ENCODE measurements at places on chromosomes 6 and 20.

DNA sequence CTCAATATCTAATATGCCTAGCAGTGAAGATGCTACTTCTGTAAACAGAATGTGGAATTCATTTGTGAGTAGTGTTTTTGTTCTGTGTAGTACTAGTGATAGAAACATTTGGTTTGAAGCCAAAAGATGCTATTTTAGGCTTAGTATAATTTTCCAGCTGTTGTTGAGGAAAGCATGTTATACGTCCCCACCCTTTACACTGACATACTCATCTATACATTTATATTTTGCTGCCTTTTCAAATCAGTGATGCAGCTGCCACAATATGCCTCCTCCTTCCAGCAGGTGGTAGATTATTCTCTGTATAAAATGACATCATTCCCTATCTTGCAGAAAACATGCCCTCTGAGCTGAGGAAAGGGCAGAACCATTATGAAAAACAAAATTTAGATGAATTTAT, 1217.6 kb upstream of the GJE1 start:
- DNase-seq, result no peak

DNA sequence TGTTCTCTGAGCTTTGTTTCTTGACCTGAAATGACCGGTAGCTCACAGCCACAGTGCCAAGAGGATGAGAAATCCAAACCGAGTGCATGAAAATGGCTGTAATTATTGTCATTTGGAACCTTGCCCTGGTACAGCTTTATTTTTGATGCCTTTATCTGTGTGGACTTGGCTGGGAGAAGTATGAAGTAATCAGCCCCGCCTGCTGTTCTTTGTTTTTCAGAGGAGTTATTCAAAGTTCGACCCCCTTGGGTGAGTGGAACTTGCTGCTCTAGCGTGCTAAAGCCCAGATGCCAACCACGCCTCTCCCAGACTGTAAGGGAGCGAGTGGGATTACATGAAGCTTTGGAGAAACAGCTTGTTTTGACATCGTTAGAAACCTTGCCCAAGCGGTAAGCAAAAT, 48.3 kb downstream of the ECT2L start:
- no peak for DNase-seq

- no peak for DNase-seq
Observed at GRCh38 chr6:154410619-154411072, 54.0 kb upstream of the IPCEF1 start.

- no peak for DNase-seq
Observed at GRCh38 chr6:15585760-15586214, 77.0 kb downstream of the DTNBP1 start.

DNA sequence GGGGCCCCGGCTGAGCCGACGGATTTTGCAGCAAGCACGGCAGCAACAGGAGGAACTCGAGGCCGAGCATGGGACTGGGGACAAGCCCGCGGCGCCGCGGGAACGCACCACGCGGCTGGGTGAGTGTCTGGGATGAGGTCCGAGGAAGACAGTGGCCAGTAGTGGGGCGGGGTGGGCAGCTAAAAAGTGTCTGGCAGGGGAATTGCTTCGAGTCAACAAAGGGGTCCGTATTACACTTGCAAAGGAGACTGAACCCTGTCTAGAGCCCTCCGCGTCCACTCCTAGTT, 356 bp downstream of the BYSL start:
- DNase-seq, result no peak

DNA sequence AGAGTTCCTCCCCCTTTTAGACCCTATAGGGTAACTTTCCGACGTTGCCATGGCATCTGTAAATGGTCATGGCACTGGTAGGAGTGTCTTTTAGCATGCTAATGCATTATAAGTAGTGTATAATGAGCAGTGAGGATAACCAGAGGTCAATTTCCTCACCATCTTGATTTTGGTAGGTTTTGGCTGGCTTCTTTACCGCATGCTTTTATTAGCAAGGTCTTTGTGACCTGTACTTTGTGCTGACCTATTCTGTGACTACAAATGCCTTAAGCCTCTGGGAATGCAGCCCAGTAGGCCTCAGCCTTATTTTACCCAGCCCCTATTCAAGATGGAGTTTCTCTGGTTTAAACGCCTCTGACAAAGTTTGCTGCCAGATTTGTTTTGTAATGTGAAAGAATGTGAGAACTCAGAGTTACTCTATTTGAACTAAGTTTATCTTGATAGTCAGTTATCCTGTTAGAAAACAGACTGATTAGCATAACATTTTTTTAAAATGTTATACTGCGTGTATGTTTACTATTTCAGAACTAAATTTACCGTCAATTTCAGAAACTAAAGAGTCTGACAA, 111.3 kb upstream of the PRSS16 start:
- DNase-seq, result no peak

DNA sequence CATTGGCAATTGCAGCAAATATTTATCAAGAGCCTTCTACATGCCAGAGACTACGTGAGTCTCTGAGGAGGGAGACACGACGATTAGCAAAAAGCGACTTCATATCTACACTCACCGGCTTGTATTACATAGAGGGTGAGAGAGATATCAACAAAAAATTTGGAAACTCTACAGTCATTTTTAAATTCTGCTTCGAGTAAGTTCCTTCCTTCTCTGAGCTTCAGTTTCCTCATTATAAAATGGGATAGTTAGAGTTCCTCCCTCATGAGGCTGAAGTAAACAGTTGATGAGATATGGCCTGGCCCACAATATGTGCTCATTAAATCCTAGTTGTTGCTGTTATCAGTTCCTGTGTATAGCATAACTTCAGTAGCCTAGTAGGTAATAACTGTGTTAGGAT, 64.1 kb upstream of the SIRPA start:
- no peak for DNase-seq

DNA sequence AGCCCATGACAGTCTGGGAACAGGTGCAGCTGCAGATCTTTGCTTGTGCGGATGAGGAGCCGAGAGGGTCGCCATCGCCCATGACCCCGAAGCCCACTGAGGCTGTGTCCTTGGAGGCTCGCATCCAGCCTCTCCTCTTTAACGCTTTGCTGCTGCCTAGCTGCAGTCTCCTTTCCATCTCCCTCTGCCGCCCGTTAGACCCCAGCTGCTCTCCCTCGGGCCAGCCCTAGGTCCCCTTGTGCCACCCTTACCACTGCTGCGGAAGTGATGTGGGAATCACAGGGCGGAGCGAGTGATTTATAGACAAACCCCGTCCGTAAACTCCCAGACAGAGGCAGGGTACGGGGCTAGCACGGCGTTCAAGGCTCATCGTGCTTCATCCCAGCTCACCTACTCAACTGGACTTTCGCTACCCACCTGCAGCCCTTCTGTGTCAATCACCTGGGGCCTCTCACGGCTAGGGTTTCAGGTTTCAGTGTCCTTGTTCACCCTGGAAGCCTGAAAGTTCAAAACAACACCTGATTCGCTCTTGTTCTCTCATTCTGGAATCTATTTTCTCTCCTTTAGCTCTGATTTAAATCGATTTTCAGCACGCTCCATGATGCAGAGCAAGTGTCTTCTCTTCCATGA, 76.1 kb downstream of the PAX1 start:
- no peak for DNase-seq

GRCh38 chr6:36979347-36979742, 6.7 kb downstream of the MTCH1 start:
- no peak for DNase-seq

DNA sequence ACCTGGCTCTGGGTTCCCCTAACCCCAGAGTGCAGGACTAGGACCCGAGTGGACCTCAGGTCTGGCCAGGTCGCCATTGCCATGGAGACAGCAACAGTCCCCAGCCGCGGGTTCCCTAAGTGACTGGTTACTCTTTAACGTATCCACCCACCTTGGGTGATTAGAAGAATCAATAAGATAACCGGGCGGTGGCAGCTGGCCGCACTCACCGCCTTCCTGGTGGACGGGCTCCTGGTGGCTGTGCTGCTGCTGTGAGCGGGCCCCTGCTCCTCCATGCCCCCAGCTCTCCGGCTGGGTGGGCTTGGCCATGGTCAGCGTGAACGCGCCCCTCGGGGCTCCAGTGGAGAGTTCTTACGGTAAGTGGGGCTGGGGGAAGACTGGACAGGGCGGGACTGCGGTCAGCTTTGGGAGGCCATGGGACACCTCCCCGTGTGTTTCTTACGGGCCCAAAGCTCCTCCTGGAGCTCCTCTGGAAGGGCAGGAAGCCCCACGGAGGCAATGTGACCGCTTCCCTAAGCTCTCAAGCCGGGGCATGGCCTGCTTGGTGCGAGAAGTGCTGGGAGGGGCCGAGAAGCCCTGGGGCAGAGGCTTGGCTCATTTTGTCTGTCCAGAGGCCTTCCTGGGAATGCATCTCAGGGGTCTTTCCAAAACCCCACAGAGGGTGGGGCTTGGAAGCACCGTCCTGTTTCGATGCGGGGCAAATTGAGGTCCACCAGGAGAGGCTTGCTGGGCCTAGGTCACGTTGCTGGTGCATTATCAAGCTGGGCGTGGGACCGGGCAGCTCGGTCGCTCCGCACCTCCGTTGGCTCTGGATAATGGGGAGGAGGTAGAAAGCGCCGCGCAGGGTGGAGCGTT, at the start of gene HNF4A:
Gene HNF4A, plus strand, starts transcription at position 202 of the 855 bp plus-strand sequence. Its CDS starts 106 bp downstream, at position 308.
- DNase-seq, result no peak

DNA sequence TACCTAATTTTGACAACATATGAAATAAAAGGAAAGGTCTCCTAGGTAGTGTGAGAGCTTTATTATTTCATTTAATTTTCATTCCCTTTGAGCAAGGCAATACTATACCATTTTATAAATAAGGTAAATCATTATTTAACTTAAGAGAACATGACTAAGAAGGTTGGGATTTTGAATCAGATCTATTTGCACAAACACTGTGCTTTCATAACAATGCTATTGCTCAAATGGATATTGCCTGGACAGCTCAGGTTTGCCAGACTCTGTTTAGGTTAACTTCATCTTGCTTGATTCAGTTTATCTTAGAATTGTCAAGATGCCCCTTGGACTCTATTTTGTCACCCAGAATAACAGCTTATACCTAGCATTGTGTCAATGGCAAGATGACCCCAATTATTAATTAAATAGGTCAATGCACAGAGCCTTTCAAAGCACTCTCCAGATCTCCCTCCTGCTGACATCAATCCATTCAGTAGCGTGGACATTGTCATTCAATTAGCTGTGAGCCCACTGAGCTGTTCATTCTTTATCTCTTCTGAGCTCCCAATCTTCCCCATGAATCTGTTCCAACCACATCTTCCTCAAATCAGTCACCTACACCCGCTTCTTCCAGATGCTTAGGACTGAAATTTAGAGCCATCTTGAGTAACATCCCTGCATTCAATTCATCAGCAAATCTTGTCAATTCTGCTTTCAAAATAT, 42.1 kb upstream of the TMEM30A start:
- no peak for DNase-seq

GRCh38 chr6:41560431-41561192, 14.4 kb downstream of the FOXP4 start:
- peak; percentile 95 for DNase-seq

DNA sequence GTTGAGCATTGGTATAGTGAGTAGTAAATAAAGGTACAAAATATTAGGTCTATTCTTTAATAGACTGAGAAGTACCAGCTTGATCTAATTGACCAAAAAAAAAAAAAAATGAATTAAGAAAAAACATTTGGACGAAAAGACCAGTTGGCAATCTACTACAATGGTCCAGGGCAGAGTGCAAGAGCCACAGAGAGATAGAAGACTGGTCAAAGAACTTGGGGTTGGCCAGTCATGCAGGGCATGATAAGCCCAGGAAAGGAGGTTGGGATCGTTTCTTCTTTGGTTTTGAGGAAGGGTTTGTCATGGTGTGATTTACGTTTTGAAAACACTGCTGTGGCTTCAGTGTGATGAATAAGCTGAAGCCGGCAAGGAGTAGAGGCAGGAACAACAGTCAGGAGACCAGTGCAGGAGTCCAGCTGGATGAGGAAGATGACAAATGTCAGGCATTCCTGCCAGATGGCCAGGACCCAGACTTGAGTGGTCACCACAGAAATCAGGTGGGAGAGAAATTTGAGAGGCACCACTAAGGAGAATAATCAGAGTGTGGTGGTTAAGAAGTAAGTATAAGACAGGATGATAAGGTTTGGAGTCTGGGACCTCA, 14.0 kb downstream of the SMLR1 start:
- DNase-seq, result no peak

GRCh38 chr6:37029249-37029971, 24.0 kb downstream of the FGD2 start:
- DNase-seq, result peak; percentile 66

DNA sequence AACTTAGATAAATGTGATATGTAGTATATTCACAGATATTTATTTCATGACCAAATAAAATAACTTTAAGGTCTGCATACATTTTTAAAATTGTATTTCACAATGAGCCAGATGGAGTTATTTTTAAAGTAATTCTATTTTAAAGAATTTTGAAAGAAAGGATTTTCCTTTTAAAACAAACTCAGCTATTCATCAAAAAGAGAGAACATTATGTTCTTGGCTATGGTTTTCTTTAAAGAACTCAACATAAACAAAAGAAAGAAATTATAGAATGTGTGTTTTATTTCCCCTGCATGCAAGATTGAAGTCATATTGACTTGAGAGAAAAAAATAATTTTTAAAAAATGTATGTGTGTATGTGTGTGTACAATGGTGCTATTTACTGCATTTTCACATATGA, 1023.6 kb upstream of the CITED2 start:
- DNase-seq, result no peak

DNA sequence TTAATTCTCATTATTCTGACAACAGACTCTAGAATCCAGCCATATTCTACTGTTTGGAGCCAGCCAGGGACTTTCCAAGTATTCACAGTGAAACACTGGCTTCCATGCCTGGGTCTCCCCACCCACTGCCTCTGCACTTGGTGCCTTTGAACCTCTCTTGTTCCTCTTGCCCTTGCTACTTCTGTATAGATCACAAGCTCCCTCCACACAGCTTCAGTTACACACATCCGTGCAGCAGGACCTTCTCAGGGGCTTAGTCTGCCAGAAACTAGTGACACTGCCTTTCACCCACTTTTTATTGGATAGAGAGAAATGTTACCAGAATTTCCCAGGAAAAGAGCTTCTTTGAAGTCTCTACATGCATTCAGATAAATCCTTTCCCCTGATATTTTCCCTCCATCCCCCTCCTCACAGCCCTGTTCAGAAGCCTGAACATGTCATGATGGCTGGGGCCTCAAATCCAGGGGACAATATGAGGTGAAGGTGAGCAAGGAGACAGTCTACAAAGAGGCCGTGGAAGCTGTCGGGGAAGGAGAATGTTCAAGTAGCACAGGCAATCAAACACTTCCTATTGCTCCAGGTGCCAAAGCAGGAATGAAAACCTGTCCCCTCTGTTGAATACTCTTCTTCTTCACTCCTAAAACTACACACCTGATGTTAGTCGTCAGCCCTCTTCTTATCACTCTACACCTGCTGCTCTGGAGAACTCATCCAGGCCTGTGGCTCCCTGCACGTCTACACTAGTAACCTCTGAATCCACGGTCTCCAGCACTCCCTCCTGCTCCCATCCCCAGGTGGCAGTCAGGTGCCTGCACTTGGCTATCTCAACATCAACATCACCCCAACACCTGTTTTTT, 20.2 kb upstream of the HLA-DOA start:
- peak; percentile 88 for DNase-seq

- DNase-seq, result no peak
Observed at GRCh38 chr20:17665756-17666155, 16.3 kb downstream of the RRBP1 start.

DNA sequence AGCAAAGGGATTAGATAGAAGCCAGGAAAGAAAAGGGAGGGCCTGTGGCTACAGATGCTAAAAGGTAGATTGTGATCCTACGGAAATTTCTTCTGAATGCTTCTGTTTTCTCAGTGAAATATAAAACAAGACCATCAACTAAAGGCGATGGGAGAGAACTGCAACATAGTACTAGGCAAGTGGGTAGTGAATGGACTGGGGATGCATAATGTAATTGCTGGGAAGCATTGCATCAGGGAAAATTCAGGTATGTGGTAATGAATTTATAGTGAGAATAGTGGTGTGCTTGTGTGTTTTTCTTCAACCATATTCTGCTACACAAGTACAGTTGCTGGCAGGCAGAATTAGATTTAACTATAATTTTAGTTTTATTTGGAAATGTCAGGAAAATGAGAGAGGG, 156.6 kb downstream of the OPN5 start:
- no peak for DNase-seq

Measured in GDM1 (cell line).